Activated CD4-positive, CD25-positive, alpha-beta regulatory T cell treated with anti-CD3 and anti-CD28 coated beads, Interleukin-2, amount 50 U/mL, for 72 hours (primary cell): ENCODE measurements at places on chromosomes 6 and 20.

- DNase-seq = no peak
These were observed 32.9 kb downstream of the GCM1 start for GRCh38 chr6:53115741-53116140.

GRCh38 chr6:26554697-26555504, 16.7 kb downstream of the HMGN4 start:
- peak; percentile 64 for DNase-seq

DNA sequence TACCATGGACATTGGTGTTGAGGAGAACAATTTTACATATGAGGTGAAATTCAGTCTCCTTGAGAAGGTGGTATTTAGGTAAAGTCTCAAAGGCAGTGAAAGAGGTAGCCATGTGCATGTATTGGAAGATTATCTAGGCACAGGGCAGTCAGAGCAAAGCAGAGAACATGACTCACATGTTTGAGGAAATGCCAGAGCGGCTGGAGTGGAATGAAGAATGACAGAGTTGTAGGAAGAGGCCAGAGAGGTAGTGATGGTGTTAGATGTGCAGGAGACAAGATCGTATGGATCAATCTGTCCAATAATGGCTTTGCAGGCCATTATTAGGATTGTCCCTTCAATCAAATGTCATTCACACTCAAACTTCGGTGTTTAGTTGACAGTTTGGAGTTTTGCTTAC, 449.4 kb upstream of the PTCHD4 start:
- no peak for DNase-seq

DNA sequence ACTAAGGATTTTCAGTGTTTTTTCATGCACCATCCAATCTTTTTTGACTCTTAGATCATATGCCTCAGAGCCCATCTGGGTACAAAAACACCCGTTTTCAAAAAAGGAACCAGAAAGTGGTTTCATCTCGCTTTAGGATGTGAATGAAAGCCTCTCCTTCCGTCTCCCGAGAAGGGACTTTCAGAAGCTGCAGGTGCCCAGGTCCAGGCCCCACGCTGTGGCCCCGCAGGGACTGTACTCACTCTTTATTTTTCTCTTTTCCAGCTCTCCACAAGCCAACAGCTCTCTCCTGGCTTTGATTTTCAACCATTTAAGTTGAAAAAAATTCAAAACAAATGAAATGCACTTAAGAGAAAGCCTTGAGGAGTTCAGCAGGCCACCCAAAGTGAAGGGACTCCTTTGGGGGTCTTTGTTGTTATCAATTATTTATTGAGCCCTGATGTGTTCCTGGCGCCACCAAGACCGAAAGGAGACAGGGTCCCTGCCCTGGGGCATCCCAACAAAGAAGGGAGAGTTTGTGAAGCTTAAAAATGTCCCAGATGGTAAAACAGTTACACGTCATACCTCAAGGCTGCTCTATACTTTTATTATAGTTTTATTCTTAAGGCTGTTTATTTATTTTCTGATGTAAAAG, 467.3 kb downstream of the PREX1 start:
- no peak for DNase-seq

DNA sequence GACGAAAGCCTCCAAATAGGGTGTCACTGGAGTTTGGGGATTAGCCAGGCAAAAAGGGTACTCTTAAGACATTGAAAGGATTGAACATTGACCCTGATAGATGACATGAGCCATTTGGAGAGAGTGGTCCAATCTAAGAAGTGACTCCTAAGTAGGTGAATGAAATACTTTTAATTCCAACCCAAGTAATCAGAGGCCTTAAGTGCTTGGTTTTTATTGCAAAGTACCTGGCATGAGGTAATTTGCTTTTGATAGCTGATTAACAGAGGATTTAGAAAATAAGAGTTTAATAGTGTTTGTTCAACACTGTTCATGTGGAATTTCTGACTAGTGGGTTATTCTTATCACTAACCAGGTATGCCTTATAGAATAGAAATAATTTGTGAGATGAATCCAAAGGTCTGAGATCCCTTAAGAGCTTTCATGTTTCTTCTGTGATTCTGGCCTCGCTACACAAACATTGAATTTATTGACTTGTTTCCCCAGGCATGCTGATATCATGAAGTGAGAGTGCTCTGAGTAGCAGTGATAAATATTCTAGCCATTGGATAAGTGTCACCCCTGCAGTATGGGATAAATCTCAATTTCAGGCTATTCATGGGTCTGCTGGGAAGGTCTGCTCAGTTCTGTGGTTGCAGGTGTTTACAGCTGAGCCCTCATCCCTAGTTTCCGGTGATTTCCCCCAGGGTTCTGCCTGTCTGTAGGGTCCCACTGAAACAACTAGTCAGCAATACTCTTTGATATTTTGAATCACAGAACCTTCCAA, 6.5 kb downstream of the NCOA7 start:
- no peak for DNase-seq

- no peak for DNase-seq
These were observed 4.1 kb downstream of the ATP9A start for GRCh38 chr20:51763965-51764602.

- no peak for DNase-seq
These were observed 122.7 kb downstream of the LY86 start for GRCh38 chr6:6711031-6711785.

DNA sequence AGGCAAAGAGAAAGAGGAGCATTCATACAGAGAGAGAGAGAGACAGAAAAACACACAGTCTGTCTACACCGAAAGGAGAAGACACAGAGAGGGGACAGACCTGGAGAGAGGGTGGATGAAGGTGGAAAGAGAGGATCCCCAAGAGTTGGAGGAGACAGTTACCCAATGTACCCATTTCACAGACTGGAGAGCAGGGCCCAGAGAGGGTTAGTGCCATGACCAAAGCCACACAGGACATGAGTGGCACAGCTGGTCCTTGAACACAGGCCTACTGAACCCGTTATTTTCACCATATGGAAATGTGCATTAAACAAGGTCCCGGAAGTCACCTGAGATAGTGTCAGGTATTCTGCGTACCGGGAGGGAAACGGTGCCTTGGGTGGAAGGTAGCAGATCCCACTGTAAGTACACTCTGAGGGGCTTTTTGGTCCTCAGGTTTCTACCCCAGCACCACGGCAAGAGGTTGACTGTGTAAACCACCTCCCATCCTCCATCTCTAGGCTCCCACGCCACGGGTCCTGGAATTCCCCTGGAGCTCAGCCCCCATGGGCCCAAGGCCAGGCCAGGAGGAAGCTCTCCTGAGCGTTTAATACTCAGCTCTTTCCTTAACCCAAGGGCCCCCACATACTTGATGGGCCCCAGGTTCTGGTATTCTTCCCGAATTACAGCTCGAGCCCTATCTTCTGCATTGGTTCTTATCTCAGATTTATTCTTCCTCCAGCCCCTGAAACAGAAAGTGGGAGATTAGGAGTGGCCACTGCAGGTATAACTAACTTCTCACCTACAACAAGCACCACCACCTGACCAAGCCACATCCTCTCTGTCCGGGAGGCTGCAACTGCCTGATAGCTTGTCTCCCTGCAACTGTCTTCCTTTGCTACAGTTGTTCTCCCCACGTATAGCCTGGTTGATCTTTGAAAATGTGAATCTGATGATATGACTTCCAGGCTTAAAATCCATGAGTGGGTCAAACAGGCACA, 38.4 kb upstream of the OCSTAMP start:
- DNase-seq = no peak

GRCh38 chr20:20286061-20286460, 81.8 kb upstream of the INSM1 start:
- DNase-seq = no peak

GRCh38 chr20:56437196-56437960, 25.3 kb downstream of the CASS4 start:
- no peak for DNase-seq

DNA sequence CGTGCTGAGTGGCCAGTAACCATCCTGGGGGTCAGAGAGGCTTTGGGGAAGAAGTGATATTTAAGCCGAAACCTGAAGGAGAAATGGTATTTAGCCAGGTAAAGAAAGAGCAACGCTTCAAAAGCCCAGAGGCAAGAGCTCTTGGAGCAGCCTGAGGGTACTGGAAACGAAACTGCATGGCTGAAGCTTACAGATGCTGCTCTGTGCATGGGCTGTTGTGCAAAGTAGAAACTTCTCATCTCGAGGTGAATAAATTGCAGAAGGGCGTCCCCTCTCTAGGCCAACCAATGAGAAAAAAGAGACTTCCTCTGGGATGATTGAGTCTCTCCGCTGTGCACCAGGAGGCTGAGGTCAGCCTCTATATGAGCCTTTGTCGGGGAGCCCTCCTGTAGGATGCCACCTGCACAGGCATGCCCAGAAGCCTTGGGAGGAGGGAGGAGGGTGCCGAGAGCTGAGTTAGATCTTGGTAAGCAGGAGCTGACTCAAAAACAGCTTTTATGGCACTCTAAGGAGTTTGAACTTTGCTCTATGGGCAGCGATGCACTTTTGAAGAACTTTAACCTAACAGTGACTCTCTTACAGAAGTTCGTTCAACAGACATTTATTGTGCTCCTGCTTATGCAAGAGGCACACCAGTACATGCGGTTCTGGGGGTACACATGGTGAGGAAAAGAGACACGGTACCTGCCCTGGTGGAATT, 61.6 kb upstream of the EDN1 start:
- no peak for DNase-seq

- DNase-seq = no peak
These were observed 16.3 kb downstream of the GTSF1L start for GRCh38 chr20:43710370-43711044.

DNA sequence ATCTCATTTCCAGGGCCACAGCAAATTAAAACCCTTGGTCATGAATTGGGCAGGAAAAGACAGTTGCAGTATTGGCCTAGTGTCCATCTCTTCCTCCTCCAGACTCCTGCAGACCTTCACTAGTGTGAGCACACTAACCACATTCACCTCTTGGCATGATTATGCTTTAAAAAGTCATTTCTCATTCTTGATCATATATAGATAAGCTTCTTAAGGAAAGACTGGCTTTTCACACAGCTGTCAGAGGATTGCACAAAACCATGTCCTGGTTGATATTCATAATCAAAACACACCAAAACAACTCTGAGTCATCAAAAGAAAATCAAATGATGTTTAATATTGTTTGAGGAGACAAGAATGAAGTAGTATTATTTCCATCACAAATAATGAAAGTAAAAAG, 52.1 kb downstream of the TMEM200A start:
- DNase-seq = no peak

- no peak for DNase-seq
These were observed 18.1 kb downstream of the VNN1 start for GRCh38 chr6:132695773-132696172.

DNA sequence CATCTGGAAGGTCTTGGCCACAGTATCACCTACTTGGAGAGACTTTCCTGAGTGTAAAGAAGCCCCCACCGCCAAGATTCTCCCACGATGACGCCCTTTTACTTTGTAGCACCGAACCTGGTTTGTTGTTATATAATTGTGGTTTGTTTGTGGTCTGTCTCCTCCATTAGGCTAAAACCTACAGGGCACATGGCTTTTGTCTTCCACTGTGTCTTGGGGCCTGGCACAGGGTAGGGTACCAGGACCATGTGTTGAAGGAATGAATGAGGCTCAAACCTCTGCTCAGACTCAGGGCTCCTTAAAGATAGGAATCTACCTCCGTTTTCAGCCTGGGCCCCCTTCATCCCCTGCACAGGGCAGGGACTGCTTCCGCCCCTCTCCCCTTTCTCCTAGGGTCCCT, 59.4 kb upstream of the CCDC167 start:
- DNase-seq = no peak
